NCI-H1417 (cell line): ENCODE measurements at places on chromosomes 5 and 9.

DNA sequence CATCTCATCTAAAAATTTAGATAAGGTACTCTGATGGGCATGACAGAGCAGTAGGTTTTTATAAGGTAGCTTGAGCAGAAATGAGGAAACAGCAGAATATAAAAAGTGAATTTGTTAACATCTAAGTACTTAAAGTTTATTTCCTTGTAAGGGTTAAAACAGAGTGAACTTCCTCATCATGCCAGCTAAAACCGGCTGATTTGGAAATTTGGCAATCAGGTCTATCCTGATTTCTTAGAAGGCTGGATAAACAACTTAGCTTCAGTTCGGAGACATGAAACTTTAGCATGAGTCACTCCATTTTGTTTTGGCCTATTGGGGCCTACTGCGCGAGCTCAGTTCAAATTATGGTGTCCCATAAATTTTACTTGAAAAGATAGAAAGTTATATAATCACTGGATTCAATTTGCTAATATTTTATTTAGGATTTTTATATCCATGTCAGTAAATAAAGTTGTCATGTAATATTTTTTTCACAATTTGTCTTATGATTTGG is 241.6 kb upstream of the RORB start:
- DNase-seq, result no peak

DNA sequence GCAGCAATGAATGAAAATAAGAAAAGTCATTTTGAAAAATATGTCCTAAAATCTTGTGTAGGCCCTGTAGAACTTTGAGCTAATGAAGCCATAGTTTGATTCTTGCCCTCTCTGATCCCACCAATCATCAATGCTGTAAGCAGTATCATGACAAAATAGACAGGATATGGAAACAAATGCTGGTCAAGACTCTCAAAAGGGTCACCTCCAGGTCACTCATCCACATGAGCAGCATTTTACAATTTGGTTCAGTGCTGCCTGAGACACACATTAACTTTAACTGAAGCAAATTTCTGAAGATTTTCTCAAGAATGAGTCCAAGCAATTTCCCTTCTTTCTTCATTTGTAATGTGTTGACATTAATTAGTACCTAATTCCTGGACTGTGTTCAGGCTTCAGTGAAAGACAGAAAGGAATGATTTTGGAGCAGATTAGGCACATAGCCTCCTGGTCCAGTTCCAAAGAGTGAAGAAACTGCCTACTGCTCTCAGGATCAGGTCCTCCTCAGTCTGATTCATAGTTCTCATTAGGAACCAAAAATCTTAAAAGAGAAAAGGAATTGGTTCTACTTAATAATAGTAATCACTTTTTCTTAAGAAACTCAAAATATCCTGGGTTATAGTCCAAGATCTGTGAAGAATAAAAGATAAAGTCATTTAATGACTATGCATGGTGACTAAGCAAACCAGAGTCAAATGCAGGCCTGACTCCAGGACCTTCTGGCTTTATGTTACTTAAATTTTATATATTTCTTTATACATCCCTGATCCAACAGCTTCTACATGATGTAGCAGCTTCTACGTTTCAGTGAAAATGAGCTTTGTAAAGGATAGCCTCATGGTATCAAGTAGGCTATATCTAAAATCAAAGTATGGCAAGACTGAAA is 192.1 kb upstream of the RGMB start:
- no peak for DNase-seq

DNA sequence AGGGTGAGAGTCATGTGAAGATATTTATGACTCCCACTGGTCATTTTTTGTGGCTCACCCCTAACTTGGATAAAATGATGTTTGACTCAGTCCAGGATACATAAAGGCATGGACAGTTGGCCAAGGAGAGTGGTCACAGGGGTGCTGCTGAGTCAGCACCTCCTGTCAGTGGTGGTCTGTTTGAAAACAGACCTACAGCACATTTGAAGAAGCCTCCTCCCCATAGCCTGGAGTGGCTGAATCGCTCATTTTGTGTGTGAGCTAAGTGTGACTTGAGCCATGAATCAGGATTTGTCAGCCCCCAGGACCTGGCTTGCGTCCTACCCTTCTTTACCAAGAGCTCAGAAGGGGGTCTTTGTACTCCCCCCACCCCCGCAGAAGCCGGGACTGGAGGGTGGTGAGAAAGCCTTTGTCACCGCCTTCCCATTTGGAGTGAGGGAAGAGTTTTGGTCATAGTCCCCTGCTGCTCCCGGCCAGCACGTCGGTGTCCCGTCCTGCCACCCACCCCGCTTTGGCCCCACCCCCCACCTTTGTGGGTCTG is 35.6 kb downstream of the TRIO start:
- DNase-seq, result no peak

GRCh38 chr5:58114324-58114723 is 345.6 kb downstream of the PLK2 start:
- no peak for DNase-seq

DNA sequence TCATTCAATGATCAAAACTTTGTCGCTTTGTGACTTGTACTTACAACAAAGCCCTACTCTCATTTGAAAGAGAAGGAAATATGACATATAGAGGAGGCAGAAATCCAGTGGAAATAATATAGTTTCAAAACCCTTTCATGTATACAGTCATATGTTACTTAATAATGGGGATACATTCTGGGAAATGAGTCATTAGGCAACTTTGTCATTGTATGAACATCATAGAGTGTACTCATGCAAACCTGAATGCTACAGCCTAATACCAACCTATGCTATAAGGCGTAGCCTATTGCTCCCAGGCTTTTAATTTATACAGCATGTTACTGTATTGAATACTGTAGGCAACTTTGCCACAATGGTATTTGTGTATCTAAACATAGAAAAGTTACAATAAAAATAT is 69.0 kb upstream of the SMC2 start:
- DNase-seq, result no peak

- DNase-seq, result no peak
These were observed 42.7 kb downstream of the LRRC70 start for GRCh38 chr5:62621280-62621679.

- no peak for DNase-seq
These were observed 1699.3 kb upstream of the CDH9 start for GRCh38 chr5:28737682-28738081.

DNA sequence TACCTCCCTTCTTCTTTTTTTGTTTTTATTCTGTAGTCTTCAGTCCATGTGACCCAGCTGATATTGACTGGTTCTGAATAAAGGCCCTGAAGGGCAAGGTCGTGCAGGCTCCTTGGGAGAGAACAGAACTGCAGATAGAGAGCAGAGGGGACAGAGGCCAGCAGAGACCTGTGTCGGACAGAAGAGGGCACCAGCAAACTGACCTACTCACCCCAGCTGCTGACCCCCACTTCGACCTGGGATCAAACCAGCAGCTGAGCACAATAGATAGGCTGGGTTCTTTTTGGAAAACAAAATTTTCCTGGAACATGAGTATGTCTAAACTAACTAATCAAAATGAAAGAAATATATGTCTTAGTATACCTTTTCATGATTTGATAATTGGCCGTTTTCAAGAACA is 695.1 kb downstream of the NR2F1-AS1 start:
- DNase-seq, result no peak

GRCh38 chr5:65475895-65476294 is 5.8 kb downstream of the ADAMTS6 start:
- DNase-seq, result no peak

- DNase-seq, result peak; percentile 17
These were observed 90.7 kb downstream of the PTCH1 start for GRCh38 chr9:95425910-95426551.

DNA sequence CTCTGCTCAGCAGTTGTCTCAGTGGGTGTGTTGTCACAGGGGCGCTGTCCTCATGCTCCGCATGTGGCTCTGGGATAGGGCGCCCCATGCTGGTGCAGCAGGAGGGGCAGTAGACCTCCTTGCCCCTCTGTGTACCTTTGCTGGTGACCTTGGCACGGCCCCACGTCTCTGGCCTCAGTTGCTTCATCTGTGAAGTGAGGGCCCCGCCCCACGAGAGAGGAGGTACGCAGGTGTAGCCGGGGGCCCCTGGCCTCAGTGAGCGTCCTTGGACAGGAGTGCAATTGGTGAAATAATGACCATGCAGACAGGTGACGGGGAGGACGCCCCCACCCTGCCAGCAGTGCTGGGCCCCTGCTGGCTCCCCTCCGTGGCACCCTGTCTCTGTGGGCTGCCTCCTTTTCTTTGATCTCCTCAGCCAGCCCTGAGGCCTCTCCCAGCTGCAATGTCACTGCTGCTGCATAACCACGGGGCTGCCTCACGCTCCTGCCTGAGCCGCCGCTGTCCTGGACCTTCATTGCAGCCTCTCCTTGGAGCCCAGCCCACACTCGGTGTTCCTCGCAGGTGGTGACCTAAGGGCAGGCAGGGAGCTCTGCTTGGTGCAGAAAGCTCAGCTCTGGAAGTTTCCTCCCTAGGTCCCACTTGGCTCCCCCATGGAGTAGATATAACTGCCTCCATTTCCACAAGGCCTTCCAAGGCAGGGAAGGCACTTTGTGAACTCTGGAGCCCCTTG is 57.3 kb downstream of the PHF2 start:
- no peak for DNase-seq

- no peak for DNase-seq
These were observed 72.5 kb upstream of the GPR151 start for GRCh38 chr5:146588331-146589027.

DNA sequence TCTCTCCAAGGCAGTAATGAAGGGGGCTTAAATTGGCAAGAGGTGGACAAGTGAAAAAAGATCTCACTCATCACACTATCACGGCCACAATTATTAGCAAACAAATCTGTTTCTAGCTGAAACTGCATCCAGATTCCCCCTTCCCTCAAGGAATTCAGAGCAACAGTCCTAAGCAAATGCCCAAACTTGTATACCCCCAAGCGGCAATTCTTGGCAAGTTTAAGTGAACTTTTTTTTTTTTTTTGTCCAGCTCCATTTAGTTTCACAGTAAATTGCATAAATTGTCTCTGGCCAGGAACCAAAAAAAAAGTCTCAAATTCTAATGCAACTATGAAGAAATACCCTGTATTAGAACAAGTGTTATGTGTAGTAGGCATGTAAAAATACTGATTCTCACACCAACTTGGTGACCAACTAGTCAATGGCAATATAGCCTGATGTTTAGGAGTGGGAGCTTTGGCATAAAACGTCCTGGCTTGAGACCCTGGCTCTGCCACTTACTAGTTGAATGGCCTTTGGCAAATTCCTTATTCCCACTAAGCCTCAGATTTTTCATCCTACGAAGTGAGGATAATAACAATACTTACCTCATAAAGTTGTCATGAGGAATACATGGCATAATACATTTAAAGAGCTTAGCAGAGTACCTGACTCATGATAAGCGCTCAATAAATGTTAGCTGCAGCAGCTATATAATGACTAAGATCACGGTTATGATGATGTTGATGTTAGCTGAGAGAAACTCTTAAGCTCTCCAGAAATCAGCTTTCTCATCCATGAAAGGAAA is 193.2 kb downstream of the ADAMTSL1 start:
- no peak for DNase-seq

GRCh38 chr9:98892690-98893089 is 51.0 kb upstream of the COL15A1 start:
- no peak for DNase-seq

DNA sequence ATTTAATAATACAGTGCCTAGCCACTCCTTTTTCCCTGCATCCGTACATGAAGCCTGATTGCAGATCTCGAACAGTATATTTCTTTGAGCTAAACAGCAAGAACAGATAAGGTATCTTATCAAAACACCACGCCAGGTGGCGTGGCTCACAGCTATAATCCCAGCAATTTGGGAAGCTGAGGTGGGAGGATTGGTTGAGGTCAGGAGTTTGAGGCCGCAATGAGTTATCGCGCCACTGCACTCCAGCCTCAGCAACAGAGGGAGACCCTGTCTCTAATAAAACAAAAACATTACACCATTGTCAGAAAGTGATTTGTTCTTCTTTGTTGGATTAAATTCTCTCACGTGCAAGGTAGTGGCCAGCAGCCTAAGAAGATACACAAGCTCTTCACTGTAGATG is 291.2 kb upstream of the DMRT1 start:
- no peak for DNase-seq

- no peak for DNase-seq
These were observed 448.4 kb upstream of the ZNF608 start for GRCh38 chr5:125194883-125195282.

DNA sequence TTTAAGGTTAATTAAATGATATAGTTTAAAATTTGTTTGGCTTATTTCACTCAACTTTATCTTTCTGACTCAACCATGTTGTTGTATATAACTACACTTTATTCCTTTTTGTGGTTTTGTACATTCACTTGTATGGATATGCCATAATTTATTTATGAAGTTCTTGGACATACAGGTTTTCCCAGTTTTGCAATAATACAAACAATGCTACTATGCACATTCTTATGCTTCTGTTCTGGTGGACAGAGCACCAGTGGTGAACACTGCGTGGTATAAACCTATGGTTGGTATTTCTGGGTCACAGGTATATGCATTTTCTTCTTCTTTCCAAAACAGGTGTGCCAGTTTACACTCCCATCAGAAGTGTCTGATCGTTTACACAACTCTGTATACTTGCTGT is 35.7 kb upstream of the TRIM14 start:
- no peak for DNase-seq

DNA sequence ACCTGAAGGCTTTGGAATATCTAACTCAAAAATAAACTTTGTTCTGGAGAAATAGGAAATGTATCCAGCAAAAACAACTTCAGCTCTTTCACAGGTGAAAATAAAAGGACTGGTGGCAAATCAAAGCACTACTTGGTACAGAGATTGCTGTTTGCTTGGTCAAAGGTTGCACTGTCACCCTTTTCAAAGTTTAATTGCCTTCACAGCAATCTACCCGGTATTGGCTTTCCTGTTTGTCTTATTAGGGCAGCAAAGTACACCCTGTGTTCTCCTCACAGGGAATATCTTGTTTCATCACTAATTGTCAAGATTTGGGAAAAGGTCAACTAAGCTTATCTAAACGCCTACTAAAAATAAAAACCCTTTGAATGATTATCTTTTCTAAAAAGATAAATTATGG is 214.1 kb upstream of the ADCY2 start:
- no peak for DNase-seq

GRCh38 chr5:169051351-169051750 is 249.6 kb downstream of the SLIT3 start:
- DNase-seq, result no peak

DNA sequence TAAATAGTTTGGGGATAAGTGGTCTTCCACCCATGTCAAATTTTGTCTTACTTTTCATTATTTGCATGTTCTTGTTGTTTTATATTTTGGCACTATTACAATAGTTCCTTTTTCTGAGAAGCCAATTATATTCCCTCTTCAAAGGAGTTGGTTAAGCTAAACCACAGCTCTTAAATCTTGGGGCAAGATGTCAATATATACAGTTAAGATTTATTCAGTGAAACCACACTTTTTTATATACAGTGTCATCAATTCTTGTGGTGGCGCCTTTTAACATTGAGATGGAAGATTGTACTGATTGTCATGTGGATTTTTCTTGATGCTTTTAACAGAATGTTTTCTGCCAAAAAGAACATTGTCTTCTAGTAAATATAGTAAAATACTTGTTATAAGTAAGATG is 104.1 kb downstream of the MTREX start:
- no peak for DNase-seq

DNA sequence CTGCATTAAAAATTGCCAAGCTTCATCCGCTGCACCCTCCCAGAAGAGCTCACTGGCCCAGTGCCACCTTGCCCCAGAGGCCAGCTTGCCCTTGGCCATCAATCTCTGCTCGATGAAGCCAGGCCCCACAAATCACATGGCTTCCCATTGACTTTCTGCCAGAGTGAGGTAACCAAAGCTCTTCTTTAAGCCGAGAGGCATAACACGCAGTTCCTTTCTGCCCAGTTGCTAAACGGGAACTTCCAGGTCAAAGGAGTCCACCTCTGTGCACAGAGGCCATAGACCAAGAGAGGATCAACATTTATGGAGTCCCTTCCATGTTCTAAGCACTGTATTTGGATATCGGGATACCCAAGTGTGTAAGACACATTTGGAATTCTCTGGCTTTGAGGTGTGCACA is 208.8 kb downstream of the KIF4B start:
- no peak for DNase-seq
